ENCODE measurements at places on chromosomes 12 and 14.
A peak's percentile ranks its signal among the peaks of the same experiment; 100 is the strongest.

DNA sequence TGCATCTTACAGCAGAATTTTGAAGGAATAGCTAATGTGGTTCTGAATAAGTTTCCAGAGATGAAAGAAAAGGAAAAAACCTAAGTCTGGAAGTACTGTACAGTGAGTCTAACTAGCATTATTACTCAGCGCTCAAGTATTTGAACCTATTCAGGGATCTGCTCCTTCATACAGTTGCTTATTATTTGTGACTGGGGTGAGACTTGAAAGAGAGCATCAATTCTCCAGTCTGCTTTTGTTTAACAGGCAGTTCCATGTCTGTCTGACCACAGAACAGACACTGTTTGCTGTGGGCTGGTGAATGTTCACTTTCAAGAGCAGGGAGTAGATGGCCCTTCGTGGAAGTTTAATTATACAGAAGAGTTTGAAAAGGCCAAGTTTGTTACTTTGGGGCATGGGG lies 9.3 kb downstream of the ETV6 start:
- DNase-seq = no peak

GRCh38 chr14:94303111-94303510 lies 10.0 kb upstream of the SERPINA10 start:
- DNase-seq = no peak

- no peak for DNase-seq
Observed at GRCh38 chr12:79250186-79250585, 385.6 kb downstream of the SYT1 start.

DNA sequence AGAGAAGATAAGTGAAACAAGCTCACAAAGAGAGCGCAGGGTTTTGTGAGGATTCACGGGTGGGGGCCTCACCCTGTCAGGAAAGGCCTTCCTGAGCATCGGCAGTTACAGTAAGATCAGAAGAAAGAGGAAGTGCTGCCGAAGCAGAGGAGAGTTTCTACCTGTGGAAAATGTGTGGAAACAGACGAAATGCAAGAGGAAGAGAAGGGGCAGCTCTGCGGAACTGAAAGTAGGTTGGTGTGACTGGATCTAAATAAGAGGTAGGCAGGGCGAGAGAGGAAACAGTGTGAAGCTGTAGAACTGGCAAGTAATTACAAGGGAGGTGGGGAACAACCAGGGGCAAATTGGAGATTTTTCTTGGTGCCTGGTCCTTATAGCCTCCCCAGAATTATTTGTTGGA lies 2.6 kb downstream of the GPR68 start:
- DNase-seq = no peak

DNA sequence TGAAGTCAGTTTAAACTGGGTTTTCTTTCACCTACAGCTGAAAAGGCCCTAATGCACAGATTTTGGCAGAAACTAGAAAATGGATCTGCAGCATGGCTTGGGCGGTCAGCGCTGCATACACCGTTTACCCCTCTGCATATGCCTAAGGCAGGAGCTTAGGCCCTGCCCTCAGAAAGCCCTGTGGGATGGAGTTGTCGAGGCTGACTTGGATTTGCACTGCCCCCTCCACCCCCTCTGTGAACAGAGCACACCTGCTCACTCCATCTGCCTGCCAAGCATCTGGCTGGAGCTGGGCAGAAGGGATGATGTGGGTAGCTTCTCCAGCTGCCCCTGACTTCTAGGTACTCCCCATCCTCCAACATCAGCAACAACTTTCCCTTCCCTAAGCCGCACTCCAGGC lies 41.9 kb downstream of the TTC7B start:
- no peak for DNase-seq

GRCh38 chr12:98059659-98060343 lies 455.6 kb upstream of the TMPO start:
- no peak for DNase-seq

DNA sequence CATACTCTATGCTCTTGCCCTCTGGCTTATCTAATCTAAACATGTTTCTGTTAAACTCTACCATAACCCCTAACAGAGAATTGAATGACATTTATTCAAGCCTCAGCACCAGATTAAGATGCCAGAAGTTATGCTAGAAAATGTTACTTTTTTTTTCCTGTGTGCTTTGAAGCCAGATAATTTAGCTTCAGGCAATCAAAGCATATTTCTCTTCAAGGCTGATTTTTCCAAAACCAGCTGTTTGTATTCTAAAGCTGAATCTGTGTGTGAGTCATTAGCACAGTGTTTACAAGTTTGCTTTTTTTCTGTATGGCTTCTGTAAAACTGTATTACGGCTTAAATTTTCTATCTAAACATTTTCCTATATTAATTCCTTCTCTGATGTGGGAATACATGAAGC lies 326.1 kb downstream of the FSCB start:
- no peak for DNase-seq

GRCh38 chr14:82419933-82420332 lies 886.3 kb upstream of the SEL1L start:
- DNase-seq = no peak

- no peak for DNase-seq
Observed at GRCh38 chr12:54700301-54700700, 52.1 kb upstream of the DCD start.

GRCh38 chr14:103518422-103519042 lies 4.1 kb downstream of the CKB start:
- peak; percentile 20 for DNase-seq

DNA sequence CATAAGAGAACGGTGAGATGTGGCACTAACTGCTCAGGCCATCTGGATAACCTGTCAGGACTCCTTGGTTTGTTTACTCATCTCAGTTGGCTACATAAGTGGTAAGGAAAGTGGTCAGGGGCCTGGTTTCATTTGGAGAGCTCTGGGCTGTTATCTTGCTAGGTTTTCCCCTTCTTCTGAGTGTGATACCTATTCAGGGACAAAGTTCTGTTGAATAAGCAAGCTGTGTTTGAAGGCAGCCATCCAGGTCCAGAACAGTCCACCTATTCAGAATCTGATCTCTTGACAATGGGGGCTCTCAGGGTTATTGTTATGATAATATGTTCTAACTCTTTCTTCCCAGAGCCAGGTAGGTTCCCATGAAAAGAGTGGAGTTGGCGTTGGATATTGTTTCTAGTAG lies 194.9 kb downstream of the PAH start:
- no peak for DNase-seq

DNA sequence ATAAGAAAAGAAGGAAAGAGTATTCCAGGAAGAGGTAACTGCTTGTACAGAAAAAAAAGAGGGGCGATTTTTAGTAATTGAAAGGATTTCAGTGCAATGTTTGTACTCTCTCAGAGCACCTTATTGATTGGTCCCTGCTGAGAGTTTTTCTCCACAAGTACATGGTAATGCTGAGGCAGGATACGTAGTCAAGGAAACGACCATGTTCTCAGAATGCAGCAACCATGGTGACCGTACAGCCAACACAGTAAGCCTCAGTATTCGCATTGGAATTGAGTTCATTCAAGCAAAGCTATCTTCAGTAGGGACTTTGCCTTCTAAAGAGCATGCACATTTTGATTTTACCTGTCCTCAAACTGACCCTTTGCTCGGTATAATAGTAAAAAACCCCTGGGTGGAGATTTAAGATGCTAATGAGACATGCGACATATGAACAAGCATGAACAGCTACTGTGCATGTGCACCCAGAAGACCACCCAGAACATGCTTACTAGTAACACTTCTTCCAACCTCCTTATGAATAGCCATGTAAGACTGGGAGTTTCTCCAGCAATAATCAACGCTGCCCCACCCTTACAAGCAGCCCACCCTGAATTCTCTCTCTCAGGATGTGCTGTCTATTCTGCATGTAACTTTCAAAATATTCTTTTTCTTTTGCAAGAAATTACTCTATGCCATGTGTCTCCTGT lies 6.2 kb upstream of the SLC41A2 start:
- no peak for DNase-seq

- DNase-seq = peak; percentile 66
Observed at GRCh38 chr12:121795034-121795968, 1.8 kb upstream of the RHOF start.

- DNase-seq = no peak
Observed at GRCh38 chr14:99568567-99569560, 35.1 kb downstream of the CCDC85C start.

- DNase-seq = no peak
Observed at GRCh38 chr12:26028953-26029735, 70.7 kb downstream of the RASSF8 start.

DNA sequence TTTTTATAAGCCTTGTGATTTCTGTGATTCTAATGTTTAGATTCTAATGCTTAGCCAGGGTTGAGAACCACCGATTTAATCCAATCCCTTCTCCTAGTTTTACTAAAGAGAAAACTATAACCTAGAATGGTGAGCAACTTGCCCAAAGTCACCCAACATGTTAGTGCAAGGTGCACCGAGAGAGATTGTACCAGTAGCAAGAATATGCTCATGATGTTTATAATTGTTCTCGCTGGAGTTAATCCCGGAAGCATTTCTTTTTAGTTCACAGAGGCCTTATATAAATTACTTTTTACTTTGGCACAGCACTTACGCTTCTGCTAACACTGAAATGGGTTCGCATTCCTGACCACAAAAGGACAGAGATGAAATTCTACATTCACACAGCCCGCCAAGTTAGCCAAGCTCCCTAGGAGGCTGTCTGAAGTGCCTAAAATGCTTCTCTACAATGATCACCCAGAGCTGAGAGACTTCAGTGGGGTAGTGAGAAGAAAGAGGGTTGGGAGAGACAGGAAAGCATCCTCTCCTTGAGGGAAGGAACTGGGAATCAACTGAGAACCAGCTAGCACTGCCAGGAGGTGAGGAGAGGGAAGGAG lies 579 bp upstream of the BLOC1S1 start:
- DNase-seq = no peak

GRCh38 chr12:116466536-116466935 lies 92.6 kb upstream of the MAP1LC3B2 start:
- DNase-seq = no peak

GRCh38 chr12:47366157-47366556 lies 286.4 kb upstream of the AMIGO2 start:
- DNase-seq = no peak

DNA sequence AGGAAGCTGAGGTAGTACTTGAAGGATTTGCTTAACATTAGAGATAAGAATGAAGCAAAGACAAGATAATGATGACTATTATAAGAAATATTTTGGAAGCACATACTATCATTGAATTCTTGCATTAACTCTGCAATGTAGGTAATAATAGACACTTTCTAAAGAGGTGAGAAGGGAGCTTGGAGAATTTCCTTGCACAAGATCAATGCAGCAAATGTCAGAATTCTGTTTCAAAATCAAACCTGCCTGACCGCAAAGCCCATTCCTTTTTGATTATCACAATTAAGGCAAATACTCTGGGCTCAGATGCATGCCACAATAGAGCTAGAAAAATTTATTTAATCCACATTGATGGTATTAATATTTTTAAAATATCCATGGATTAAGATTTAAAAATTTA lies 50.4 kb upstream of the RIC8B start:
- no peak for DNase-seq

DNA sequence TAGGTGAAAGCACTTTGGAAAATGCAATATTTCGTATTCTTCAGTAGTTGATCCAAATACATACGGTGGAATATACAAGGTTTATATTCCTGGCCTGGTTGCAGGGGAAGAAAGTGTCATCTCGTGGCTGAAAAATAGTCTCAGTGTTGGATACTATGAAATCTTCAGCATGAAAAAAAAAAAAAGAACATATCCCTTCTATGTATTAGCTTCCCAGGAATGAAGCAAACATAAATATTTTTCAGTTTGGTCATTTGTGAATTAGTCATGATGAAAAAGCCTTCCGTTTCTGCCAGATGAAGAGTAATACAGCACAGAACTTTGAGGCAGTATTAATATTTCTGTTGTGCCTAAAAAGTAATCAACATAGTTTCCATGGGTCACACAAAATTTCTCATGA lies 36.7 kb downstream of the FLRT2 start:
- no peak for DNase-seq

GRCh38 chr12:131355361-131356245 lies 355.3 kb upstream of the SFSWAP start:
- no peak for DNase-seq

GRCh38 chr12:124233846-124234640 lies 60.9 kb upstream of the RFLNA start:
- no peak for DNase-seq

Data from T-helper 22 cell (primary cell).